ENCODE measurements at places on chromosomes 3 and 15.

- DNase-seq, result peak; percentile 41
Measured at GRCh38 chr3:102225407-102226132, 209.2 kb upstream of the ZPLD1 start.

DNA sequence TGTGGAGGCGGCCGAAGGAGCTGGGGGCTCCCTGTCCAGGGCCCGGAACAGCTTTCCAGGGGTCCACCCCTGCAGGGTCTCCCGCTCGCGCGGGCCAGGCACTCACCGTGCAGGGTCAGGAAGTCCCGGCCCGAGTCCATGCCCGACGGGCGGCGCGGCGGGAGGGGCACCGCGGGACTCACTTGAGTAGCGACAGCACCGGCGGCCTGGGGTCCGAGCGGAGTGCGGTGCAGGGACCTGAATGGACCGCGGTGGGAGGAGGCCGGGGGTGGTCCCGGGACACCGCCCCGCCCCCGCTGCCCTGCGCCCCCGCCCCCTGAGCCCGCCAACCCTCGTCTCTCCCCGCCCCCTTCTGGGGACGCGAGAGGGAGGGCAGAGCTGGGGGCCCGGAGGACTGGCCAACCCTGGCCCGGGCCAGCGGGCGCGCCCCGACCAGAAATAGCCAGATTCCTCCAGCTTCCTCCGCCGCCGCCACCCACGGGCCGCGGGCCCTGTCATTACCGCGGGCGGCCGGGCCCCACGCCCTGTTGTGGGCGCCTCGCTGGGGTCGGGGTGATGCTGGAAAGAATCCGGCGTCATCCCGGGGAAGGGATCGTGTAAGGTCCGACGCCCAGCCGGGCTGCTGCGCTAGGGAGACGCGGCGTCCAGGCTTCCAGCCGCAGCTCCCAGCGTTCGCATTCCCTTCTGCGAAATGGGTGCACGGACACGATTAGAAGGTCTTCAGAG lies at the start of gene PLCD1:
Gene PLCD1, minus strand, starts transcription at position 243 of the 726 bp plus-strand sequence. Its CDS starts 103 bp downstream, at position 140.
- peak; percentile 70 for DNase-seq

DNA sequence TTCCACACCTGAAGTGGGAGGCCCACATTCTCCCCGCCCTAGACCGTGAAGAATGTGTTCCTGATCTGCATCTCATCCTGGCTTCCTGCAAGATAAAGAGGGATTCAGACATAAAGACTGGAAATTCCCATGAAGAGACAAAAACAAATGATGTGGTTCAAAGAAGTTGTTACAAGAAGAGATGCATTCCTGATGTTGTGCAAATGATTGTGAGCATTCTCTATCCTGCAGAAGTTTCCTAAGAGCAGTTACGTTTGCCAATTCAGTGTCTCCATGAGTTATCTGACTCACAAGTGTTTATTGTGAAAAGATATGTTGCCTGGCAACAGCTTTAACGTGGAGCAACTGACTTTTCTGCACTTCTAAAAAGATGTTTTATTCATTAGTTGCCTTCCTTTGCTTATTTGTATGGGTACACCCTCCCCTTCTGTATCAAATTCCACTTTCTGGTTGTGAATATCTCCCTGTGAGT lies 107.8 kb downstream of the ZIC4 start:
- no peak for DNase-seq

DNA sequence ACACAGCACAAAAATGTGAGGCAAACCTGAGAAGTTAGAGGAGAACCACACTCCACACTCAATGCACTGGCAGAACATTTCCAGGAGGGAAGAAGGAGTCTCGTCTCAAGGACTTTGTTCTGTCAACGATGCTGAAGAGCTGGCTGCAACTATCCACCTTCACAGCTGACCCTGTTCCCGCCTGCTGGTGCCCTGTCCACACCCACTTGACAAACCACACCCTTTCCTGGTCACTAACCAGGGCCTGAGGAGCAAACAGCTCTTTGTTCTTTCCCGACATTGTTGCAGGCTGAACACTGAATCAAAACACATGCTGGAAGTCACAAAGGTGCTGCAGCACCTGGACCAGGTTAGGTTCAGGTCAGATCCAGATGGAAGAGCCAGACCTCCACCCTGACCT lies 92.6 kb upstream of the ARRDC4 start:
- DNase-seq, result no peak

GRCh38 chr15:91529534-91529933 lies 324.0 kb upstream of the SLCO3A1 start:
- no peak for DNase-seq

DNA sequence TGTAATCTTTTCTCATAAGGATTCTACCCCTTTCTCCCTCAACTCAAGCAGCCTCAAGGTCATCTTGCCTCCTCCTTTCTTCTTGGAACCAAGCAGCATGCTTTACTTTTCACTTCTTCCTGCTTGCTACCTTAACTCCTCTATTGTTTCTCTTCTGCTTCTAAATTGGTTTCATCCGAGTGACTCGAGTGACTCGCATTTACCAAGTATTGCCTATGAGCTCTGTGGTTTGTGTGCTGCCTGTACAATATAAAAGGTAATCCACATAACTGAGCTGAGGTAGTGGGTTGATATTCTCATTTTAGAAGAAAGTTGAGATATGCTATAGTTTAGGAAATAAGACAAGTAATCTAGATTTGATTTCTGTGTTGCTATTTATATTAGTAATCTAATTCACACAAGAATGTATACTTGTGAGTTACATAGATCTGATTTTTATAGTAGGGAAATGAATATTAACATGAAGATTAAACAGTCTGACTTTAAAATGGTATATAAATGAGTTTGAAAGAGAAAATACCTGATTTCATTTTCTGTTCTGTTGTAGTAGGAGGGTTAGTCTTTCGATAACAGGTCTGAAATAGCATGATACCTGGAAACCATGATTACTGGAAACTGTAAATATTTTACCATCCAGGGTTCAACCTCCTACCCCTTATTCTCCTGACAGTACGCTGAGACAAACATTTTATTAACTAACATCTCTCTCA lies 5.5 kb downstream of the HHLA2 start:
- no peak for DNase-seq

GRCh38 chr15:80906159-80906766 lies 83.4 kb downstream of the MESD start:
- no peak for DNase-seq

- DNase-seq, result no peak
Measured at GRCh38 chr3:37287776-37288175, 113.4 kb upstream of the LRRFIP2 start.

DNA sequence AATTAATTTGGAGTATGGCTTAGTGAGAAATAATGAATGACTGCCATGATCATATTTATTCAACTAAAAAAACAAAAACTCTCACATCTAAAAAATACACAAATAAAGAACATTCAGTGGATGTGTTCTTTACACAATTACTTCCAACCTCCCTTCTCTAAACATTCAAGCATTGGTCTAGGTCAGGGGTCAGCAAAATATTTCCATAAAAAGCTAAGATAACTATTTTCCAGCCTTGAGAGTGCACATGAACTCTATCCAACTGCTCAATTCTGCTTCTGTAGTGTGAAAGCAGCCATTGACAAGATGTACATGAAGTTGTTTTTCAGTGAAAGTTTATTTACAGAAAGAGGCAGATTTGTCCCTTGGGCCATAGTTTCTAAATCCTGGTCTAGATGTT lies 406.3 kb downstream of the MAGI1 start:
- no peak for DNase-seq

Measured in naive thymus-derived CD8-positive, alpha-beta T cell (primary cell).